ENCODE measurements at places on chromosomes 1 and 21.

- no peak for DNase-seq
Observed at GRCh38 chr1:19310061-19310460, 1.9 kb downstream of the AKR7A2 start.

DNA sequence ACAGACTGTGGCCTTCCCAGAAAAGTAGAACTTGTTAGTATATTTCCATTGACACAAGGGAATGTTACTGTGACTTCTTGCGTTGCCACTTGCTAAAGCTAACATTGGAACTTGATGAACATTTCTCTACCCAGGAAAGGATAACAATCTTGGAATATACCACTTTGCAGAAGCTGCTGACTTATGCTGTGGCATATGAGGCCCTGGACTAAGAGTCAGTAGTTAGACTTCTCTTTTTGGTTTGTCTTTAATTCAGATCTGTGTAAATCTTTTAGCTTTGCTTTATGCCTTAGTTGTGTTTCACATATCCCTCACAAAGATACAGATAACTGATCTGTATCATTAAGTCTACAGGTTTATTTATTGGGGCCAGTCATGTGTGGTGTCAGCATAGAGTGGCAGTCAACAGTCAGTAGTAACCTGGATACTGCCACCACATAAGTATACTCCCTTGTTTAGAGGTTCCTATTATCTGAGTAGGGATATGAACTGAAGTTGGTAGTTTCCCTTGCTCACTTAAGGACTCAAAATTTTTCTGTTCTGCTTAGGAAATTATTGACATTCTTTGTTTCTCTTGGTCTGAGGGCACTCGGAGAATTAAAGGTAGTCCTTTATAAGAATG lies 14.7 kb downstream of the RNF2 start:
- DNase-seq = no peak

DNA sequence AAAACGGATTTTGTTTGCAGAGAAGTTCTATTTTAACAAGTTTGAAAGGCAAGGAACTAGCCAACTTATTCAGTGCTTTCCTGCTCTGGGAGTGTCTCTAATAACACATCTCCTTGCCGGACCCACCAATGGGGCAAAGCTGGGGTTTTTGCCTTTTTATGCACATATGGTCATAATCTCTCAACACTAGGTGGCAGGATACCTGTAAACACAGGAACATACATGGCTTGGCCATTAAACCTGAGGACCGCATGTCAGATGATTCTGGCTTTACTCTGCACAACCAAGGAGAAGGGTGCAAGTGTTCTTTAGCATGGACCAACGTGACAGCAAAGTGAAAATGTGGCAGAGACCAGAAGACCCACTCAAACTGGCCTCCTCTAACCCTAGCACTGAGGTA lies 4.9 kb downstream of the TMEM9 start:
- peak; percentile 28 for DNase-seq

GRCh38 chr1:207745839-207746767 lies 5.8 kb upstream of the CD46 start:
- no peak for DNase-seq

DNA sequence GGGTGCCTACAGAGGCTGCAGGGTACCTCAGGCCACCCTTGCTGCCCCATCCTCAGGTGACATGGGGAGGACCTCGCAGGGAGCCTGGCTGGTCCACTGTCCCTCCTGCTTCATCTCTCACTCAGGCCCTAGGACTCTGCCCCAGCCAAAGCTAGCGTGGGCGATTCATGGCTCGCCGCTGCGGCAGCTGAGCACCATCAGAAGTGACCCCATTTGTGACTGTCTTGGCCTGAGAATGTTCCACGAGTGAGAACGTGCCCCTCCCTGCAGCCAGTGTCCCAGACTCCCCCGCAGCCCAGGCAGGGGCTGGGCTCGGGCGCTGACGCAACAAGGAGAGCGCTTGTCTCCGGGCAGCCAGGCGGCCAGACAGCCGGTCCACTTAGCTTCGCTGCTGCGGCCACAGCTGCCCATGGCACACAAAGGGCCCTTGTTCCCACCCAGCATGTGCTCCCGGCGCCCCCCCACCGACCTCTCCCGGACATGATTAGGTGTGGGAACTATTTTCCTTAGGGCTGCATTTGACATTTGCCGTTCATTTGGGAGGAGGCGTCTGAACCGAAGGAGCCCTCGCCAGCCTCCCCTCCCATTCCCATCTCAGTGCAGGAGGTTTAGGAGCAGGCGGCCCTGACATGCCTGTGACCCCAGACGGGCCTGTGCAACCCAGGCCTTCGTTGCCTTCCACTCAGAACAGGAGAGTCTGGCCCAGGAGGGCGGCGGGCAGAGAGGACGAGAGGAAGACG lies 19.3 kb upstream of the POFUT2 start:
- DNase-seq = no peak

DNA sequence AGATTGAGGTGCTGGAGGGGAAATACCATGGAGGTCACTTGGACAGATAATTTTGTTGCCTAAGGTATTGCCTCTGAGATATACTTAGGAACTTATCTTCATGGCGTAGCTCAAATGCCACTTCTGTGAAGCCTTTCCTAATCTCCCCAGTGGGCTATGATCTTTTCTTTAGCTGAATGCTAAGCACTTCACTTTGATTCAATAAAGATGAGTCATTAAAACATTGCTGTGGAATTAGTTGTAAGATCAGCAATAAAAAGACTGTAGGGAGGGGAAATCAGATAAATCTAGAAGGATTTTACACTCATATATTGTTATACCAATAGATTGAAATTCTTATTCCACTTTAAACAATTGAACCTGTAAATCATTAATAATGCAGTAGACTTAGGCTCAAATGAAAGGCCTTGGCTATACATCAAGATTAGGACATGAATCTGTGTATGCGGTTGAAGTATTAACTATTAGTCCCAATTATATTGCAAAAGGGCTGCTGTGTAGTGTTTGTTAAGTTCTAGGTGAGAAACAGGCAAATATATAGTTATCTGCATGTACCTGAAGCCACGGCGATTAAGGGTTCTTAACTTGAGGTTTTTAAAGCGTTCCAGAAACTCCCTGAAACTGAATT lies 19.2 kb upstream of the MAGOH start:
- no peak for DNase-seq

GRCh38 chr1:6889875-6890480 lies 104.7 kb downstream of the CAMTA1 start:
- peak; percentile 47 for DNase-seq

DNA sequence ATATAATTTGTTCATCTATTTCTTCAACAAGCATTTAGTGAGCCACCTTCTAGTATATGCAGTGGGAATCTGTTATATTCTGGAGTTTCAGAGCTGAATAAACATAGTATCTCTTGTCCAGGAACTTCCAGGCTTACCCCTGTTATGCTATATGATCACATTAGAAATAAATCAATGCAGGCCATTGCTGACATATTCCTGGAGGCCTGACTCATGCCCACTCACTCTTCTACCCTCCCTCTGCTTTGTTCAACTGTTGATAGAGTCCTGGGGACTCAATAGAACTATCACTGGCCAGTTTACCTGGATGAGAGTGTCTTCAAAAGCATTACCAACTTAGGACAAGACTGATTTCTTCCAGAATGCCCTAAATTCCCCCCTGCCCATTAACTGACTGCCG lies 29.3 kb upstream of the SRSF10 start:
- DNase-seq = peak; percentile 70

DNA sequence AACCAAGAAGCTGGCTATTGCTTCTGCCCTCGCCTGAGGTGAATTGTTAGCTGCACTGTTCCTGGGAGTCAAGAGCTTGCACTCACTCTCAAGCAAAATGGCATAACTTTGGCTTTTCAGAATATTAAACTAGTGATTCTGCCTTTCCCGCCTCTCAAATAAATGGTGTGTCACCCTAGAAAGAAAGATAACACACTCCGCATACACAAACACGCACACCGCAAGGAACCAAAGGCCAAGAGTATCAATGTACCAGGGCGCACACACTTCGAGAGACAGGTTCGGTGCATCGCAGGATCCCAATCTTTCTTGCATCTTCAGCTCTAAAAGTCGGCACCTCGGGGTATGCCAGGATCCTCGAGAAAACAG lies 470 bp upstream of the RTCA start:
- DNase-seq = no peak

GRCh38 chr21:44426663-44427191 lies 28.6 kb upstream of the LRRC3 start:
- DNase-seq = no peak

DNA sequence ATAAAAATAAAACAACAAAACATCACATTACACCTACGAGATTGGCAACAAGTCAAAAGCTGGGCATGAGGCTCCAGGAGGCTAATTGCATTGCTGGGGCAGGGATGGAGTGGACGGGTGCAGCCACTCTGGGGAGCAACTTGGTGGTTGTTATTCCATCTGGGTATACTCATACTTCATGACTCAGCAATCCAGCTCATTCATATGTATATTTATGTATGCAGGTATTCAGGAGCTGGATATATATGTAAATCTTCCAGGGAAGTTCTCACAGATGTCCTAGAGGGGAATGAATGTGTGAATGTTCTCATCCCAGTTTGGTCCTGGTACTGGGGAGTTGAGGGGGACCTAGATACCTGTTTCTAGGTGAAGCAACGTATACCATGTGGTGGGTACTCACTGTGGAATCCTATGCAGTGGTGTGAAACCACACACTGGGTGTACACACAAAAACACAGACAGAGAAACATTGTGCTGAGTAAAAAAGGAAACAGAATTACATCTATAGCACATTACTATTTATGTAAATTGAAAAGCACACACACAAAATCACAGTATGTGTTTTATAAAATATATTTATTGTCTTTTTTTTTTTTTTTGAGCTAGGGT lies 79.7 kb upstream of the RAB4A start:
- DNase-seq = no peak

DNA sequence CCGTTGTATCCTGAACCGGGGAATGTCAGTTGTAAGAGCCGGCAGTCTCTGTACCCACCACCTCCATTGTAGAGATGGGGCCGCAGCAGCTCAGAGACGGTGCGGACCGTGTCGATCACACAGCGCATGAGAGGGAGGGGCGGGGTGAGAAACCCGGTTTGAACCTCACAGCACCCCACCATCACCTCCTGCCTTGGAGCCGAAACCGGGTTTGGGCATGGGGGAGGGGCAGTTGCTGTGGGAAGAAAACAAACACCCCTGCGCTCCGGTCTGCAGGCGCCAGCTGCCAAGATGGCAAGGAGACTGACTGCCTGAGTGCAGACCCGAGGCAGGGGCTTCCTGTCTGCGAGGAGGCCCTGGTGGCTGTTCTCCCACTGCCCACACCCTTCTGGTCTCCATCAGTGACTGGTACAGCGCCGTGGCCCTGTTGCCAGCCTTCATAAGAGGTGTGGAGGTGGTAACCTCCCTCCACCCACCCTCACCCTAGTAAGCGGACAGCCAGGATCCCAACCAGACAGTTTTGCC lies 69.2 kb upstream of the SSBP3 start:
- no peak for DNase-seq

- DNase-seq = no peak
Observed at GRCh38 chr1:116738673-116739370, 15.4 kb upstream of the CD2 start.

DNA sequence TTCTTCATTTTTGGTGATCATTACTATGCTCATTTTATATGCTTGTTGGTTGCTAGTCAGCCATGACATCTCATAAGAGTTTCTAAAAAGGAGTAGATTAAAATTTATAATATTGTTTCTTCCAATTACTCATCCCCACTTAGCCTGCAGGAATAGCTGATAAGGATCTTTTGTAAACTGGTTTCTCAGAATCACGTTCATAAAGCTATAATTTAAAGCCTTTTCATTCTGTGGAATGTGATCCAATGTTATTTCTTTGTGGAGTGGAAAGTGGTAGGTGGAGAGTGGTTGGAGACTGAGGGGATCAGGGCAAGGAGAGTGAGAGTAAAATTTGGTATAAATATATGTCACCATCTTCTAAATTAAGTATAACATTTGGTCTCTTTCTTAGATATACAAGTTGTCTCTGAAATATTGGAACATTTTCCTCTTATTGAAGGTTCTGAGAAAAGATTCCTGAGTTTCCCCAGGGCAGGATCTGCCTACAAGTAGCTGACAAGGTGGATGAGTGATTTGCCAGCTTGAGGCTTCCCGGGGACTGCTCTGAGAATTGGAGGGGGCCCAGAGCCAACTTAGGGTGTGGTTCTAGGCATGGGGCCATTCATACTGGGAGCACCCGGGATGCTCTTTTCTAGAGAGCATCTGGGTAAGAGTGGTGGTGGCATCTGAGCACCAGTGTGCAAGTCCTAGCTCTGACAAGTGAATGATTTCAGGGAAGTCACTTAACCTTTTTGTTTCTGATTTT lies 116.4 kb downstream of the TBX19 start:
- no peak for DNase-seq

GRCh38 chr1:3879099-3879498 lies 21.0 kb downstream of the C1orf174 start:
- no peak for DNase-seq

DNA sequence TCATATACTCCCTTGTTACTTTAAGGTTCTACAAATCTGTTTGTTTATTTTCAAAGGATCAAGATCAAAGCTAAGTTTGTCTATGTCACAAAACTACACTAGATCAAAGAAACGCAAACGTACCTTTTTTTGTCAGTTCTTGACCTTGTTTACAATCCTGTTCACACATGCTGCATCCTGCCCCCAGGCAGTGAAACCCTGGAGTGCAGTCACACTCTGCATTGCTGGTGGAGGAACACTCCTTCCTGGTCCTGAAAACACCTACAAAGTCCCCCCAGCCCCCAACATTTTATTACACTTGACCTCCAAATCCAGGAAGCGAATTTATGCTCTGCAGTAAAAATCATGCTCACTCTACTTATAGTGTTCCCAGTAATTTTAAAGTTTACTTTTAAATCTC lies 2.6 kb downstream of the TNFRSF9 start:
- DNase-seq = no peak

DNA sequence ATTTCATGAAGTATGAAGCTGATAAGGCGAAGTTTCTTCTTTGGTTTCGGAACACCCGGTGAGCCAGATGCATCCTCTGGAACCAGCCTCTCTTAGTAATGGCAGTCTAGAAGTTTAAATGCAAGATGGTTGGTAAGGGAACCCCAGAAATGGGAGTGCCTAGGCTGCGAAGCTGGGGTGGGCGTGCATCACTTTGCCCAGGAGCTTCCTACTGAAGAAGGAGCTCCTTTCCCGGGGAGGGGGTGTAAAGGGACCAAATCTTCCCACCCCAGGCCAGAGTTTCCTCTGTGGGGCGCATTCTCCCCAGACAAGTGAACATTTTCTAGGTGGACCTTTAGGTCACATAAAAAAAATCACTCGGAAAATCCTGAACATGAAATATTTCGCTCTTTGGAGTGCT lies 4.4 kb downstream of the TFF2 start:
- DNase-seq = no peak

- no peak for DNase-seq
Observed at GRCh38 chr21:25859235-25859929, 124.6 kb downstream of the GABPA start.
